Stimulated activated CD4-positive, alpha-beta T cell treated with anti-CD3 and anti-CD28 coated beads, TNF-alpha, amount 100 ng/mL, for 1 hour (primary cell): ENCODE measurements at places on chromosomes 1 and 21.

DNA sequence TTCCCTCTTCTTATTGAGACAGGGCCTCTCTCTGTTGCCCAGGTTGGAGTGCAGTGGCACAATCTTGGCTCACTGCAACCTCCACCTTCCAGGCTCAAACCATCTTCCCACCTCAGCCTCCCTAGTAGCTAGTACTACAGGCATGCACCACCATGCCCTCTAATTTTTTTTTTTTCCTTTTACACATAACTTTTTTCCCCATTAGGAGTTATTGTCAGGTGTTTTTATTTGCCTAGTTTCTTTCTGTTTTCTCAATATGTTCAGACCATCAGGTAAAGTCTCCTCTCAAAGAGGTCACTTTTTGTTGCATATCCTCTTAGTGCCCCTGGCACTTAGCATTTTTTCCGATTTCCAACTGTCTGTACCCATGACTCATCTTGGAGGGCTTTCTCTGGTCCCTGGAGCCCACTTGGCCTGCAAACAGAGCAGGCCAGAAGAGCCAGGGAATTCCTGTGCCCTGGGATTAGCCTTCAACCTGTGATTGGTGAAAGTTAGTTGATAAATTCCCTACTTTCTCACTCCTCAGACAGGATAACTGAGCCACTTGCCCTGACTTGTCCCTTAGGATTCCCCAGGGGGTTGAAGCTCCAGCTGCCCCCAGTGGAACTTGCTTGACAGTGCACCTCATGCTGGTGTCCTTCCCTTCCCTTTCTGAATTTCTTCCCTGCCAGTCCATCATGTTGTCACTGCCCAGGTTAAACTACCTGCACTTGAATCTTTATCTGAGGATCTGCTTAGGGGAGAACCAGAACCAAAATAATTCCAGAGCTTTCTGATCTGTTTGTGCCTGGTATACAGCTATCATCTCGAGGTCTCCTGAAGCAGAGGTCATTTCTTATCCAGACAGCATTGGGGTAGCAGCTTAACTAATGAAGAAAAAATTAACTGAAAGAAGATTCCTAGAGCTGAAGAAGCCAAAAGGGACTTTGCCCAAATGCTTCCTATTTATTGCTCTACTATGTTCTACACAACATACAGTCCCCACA is 2.4 kb downstream of the NTPCR start:
- no peak for DNase-seq

DNA sequence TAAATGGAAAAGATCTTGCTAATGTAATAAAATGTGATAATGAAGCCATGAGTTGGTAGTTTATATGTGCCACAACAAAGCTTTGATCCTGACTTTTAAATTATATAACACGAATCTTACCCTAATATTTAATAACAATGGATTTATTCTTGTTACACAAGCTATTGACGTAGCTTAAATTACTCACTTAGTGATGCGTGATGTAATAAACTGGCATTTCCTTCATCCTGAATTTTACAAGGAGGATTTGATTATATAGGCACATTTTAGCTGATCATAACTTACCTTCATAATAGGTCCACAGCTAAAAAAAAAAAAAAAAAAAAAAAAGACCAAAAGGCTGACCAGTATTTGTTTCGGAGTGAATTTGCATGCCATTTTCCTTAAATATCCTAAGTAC is 76.2 kb upstream of the IVNS1ABP start:
- DNase-seq, result no peak

DNA sequence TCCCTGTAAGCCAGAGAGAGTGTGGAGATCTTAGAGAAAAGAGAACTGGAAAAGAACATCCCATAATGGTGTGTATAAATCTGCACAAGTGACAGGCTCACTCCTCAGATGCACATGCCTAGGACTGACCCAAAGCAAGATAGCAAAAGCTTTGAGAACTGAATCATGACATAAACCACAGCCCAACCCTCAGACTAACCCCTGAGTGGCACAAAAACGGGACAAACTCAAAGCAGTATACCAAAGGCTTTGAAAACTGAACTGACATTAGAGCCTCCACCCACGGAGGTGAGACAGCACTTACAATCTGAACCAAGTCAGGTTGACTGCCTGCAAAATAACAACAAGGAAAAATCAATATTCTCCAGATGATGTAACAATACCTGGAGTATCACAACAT is 70.8 kb downstream of the TIAM1 start:
- DNase-seq, result no peak

DNA sequence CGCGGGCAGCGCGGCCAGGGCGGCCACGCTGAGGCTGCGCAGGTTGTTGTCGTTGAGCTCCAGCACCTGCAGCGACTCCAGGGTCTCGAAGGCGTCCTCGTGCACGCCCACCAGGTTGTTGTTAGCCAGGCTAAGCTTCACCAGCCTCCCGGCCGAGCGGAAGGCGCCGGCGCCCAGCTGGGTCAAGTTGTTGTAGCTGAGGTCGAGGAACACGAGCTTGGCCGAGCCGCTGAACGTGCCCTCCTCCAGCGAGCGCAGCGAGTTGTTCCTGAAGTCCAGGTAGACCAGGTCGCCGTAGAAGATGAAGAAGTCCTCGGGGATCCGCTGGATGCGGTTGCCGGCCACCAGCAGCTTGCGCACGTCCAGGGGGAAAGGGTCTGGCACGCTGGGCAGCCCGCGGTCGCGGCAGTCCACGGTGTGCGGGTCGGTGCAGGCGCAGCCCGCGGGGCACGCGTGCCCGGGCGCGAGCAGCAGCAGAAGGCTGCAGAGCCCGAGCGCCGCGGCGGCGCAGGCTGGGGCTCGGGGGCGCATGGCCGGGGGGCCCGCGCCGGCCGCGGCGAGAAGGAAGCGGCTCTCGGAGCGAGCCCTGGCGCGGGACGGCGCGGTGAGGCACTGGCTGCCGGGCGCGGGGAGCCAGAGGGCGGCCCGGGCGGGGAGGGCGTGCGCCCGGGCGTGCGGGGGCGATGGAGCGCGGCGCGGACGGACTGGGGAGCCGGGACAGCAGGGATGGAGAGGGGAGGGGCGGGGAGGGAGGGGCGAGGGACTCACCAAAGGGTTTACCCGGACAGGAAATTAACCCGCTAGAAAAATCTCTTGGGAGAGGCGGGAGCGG is 524 bp downstream of the LRRC38 start:
- DNase-seq, result no peak

GRCh38 chr1:2981388-2981787 is 39.9 kb upstream of the ACTRT2 start:
- DNase-seq, result no peak

GRCh38 chr1:92483610-92484471 is 2.9 kb downstream of the GFI1 start:
- DNase-seq, result peak; percentile 61

- DNase-seq, result no peak
Observed at GRCh38 chr1:15352128-15352957, 57.3 kb upstream of the EFHD2 start.

- no peak for DNase-seq
Observed at GRCh38 chr1:68301471-68302001, 69.2 kb upstream of the WLS start.

- DNase-seq, result no peak
Observed at GRCh38 chr1:152870831-152871730, 7.0 kb upstream of the SMCP start.
